T follicular helper cell (primary cell): ENCODE measurements at places on chromosomes 1 and 21.

DNA sequence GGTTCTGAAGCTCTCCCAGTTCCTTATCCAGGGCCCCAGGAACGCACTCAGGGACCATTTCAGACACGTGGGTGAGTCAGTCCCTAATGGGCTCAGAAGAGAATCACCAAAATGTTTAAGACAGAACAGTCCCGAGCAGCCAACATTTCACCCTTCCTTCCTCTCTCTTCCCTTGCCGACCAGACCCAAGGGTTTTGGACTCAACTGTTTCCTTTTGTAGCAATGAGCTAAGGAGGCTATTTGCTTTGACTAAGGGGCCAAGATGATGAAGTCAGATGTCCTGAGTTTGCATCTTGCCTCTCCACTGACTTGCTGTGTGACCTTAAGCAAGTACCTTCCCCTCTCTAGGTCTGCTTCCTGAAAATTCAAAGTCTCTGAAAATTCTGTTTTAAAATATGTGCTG, 472.3 kb upstream of the VAMP3 start:
- DNase-seq, result no peak

GRCh38 chr1:207309745-207310273, 11.7 kb upstream of the CD55 start:
- DNase-seq, result no peak

GRCh38 chr21:45620201-45620923, 23.2 kb upstream of the PCBP3 start:
- no peak for DNase-seq

DNA sequence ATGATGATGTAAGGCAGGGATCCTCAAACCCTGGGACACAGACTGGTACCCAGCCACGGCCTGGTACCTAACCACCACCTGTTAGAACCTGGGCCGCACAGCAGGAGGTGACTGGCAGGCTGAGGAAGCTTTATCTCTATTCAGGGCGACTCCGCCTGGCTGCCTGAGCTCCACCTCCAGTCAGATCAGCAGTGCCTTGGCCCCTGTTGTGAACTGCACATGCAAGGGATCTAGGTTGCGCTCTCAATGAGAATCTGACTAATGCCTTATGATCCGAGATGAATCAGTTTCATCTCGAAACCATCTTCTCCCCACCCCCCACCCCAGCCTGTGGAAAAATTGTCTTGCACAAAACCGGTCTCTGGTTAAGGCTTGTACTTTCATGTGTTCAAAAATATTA, 4.2 kb downstream of the RNPC3 start:
- DNase-seq, result no peak

DNA sequence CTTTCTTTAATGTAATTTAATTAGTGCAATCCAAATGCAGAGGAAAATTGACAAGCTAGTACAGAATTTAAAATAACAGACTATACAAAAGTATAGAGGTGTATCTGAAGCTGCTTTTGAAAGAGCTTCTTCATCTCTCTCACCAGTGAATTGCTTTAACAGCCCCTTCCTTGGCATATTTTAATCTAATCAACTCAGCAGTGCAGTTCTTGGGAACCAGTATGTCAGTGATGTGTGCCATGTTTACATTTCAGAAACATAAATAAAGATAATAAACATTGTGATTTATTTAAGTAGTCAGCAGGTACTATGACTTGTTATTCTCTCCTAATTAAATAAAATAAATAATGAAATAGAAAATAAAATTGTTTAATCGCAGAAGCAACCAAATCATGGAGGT, 1260.6 kb downstream of the NCAM2 start:
- no peak for DNase-seq

DNA sequence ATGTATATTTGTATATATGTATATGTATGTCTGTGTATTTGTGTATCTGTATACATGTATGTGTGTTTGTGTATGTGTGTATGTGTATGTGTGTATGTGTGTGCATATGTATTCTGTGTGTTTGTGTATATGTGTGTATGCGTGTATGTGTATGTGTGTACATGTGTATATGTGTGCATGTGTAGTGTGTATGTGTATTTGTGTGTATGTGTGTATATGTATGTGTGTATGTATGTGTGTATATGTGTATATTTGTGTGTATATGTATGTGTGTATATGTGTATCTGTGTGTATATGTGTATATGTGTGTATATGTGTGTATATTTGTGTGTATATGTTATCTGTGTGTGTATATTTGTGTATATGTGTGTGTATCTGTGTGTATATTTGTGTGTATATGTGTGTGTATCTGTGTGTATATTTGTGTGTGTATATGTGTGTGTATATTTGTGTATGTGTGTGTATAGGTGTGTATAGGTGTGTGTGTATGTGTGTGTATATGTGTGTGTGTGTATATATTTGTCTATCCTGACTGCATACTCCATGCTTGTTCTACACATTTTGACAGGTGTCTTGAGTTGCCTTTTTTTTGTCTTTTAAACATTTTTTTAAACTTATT, 101.5 kb downstream of the SCCPDH start:
- no peak for DNase-seq
